ENCODE measurements at places on chromosomes 4 and X.
A peak's percentile ranks its signal among the peaks of the same experiment; 100 is the strongest.

DNA sequence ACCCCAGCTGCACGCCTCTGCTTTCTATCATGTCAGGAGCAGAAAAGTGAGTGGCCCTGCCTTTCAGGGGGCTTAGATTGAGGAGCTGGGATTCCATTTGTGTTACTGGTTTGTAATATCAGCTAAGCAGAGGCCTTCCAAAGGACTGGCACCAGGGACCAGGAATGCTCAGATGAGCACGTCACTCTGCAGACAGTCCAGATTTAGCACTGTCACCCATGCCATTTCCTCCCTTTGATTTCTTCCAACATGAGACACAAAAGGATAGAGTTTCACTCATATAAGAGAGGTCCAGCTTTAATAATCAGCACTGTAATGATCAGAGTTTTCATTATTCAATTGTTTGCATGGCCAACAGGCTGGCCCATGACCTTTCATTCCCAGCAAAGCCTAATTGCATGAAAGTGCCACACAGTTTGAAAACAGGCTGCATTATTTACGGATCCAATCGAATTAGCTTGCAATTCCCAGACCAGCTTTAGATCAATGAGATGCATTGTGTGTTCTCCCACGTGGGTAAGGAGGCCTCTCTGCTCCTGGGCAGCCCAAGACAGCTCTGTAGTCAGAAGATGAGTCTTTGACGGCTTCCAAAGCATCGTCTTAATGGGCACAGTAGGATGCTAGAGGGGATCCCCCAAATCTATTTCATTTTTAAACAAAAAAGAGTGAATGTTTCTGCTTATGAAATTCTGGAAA is 9.8 kb upstream of the SLC2A9 start:
- DNase-seq = no peak

GRCh38 chr4:54101190-54102041 is 1.5 kb downstream of the GSX2 start:
- DNase-seq = peak; percentile 11

DNA sequence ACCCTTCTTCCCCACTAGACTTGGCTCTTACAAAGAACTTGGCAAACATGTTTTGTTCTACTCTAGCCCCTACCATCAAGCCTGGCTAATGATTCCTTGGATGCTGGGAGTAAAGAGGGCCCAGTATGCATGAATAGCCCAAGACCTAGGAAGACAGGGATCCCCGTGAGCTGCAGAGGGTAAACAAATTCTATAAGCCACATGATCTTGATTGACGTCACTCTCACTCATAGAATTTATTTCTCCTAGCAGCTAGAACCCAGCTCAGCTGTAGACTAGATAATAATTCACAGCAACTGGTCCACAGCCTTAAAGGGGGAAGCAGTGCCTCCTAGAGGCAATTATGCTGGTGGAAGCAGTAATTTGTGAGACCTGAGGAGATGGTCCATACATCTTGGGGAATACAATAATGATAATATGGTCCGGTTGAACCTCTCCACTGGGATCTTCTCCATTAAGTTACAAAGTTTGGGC is 16.1 kb upstream of the USO1 start:
- DNase-seq = peak; percentile 38

DNA sequence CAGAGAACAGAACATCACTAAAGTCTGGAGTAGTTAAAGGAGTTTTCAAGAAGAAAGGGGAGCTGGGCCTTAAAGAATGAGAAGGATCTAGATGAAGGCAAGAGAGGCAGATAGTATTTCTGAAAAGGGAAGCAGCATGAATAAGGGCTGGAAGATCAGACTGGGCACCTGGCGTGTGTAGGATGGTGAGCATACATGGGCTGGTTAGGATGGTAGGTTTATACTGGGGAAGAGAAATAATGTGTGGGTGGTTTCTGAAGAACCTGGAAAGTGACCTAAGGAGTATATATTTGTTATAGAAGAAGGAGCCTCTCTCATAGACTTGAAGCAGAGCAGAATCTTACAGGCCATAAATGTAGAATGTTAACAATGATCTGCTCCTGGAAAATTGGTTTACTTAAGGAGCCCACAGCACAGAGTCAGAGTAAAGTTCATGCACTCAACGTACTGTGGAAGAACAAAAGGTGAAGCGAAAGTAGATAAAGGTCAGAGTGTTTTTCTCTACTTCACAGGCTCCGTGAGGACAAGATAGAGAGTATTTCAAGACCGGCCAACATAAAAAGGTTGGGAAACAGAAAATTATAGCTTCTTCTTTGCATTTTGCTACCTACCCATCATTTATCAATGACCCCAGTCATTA is 35.8 kb downstream of the MBNL3 start:
- no peak for DNase-seq

GRCh38 chrX:119186194-119186593 is 49.9 kb upstream of the PGRMC1 start:
- DNase-seq = no peak

GRCh38 chr4:186948361-186949242 is 224.9 kb upstream of the FAT1 start:
- DNase-seq = peak; percentile 29

DNA sequence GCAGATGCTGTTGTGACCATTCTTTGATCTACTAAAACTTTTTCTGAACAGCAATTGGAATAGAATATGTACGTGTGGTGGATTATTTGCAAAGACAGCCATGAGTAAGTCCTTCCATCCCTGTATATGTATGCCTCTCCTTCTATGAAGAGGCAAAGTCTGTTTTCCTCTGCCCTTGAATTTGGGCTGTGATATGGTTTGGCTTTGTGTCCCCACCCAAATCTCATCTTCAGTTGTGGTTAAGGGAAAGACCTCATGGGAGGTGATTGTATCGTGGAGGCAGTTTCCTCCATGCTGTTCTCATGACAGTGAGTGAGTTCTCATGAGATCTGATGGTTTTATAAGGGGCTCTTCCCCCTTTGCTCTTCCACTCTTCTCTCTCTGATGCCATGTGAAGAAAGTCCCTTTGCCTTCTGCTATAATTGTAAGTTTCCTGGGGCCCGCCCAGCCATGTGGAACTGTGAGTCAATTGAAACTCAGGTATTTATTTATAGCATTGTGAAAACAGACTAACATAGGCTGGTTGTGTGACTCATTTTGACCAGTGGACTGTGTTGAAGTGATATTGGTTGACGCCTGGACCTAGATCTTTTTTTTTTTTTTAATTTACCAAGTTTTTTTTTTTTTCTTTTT is 108.3 kb upstream of the CAMK2D start:
- DNase-seq = no peak

DNA sequence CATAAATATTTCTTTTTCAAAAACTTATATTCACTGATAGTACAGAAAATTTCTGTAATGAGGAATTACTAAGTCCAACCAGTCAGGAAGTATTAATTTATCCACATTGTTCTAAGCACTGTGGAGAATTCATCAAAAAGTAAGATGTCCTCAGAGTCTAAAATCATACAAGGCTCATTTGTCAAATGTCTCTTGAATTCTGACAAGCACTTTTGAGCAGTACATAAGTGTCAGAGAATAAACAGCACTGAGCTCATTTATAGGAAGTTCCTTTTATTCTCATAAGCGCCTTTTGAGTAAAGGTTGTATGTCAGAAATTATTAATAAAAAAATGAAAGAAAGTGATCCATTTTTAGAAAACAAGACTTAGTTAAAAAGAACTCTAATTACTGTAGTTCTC is 523.2 kb upstream of the EPHA5 start:
- DNase-seq = no peak

DNA sequence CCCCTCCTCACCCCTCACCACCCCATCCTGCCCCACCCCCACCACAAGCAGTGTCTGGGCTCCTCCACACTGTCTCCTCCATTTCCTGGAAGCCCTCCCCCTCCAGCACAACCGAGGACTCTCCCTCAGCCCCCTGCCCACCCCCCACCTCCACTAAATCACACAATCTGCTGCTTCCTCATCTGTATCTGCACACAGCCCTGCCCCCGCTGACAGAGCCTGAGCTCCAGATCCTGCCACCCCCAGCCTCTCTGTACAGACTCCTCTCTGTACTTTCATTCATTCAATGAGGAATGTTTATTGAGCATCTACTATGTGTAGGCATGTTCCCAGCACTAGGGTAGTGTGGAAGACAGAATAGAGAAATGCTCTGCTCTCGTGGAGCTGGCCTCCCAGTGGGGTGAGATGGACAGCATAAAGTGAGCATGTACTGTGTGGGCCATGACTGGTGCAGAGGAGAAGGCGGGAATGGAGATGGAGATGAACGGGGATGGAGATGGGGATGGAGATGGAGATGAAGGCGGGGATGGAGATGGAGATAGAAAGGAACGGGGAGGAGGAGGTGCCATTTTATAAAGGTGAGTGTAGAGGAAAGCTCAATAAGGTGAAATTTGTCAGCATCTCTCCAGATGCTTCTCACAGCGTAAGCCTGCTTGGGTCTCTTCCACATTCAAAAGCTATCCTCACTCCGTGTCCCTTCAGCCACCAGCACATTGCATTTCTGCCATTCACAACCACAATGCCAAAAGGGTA is 2.5 kb upstream of the PPP2R2C start:
- no peak for DNase-seq

GRCh38 chr4:3414421-3415279 is 27.1 kb upstream of the HGFAC start:
- DNase-seq = peak; percentile 75

DNA sequence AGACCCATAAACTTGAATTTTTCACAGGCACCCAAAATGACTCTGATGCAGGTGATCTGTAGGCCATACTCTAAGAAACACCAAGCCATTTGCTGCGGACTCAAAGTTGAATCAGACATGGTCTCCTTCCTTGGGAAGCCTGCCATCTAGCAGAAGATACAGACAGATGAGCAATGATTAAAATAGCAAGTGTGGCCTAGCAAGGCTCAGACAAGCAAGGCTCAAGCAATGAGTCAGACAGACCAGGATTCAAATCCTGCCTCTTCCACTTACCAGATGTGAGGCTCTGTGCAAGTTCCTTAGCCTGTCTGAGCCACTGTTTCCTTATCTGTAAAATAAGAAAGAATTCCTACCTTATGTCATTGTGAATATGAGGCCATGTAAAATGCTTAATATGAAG is 2.3 kb downstream of the CCDC149 start:
- no peak for DNase-seq

- DNase-seq = no peak
These were observed 60.8 kb downstream of the MTMR8 start for GRCh38 chrX:64334467-64334866.

- peak; percentile 71 for DNase-seq
These were observed 40.7 kb upstream of the DDX3X start for GRCh38 chrX:41293269-41293668.

- no peak for DNase-seq
These were observed 2.9 kb downstream of the TMEM128 start for GRCh38 chr4:4245172-4245571.

- DNase-seq = no peak
These were observed 92.2 kb upstream of the GATB start for GRCh38 chr4:151853034-151853433.
